ENCODE measurements at places on chromosomes 12 and 14.

- DNase-seq, result no peak
Observed at GRCh38 chr12:26123482-26123980, 1.3 kb downstream of the BHLHE41 start.

DNA sequence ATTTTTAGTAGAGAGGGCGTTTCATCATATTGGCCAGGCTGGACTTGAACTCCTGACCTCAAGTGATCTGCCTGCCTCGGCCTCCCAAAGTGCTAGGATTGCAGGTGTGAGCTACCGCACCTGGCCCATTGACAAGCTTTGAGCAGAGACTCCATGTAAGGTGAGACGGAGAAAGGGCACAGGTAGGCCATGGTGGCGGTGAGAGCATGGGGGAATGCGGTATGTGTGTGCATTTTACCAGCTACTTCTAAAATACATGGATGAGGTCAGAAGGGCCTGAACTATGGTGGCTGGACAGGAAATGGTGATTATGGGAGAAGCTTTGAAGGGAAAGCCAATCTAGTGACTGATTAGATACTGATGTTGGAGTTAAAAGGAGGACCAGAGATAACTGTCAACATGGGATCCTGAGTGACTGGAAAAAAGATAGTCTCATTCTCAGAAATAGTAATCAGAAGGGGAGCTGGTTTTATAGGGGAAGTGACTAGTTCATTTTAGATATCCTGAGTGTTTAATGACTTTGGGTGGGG is 21.9 kb upstream of the PTPRB start:
- DNase-seq, result no peak

DNA sequence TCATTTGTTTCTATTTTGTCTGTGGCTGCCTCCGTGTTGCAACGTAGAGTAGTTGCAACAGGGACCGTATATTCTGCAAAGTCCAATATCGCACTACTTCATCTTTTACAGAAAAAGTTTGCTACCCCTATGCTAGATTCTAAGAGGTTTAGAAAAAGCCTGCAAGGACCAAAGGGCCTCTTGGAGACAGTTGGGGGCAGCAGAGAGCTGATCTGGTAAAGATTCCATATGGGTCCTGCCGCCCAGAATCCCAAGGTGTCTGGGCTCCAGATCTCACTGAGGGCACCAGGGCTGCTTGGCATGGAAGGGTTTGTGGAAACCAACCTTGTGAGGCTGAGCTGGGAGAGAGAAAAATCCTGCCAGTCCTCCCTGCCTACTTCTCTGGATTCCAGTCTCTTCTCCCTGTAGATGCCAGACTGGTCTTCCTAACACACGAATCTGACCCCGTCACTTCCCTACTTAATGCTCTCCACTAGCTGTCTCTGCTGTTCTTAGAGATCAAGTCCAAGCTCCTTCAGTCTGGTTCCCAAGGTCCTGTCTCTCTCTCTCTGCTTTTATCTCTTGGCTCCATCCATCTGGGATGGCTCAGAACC is 74.6 kb downstream of the GLRX5 start:
- DNase-seq, result no peak

DNA sequence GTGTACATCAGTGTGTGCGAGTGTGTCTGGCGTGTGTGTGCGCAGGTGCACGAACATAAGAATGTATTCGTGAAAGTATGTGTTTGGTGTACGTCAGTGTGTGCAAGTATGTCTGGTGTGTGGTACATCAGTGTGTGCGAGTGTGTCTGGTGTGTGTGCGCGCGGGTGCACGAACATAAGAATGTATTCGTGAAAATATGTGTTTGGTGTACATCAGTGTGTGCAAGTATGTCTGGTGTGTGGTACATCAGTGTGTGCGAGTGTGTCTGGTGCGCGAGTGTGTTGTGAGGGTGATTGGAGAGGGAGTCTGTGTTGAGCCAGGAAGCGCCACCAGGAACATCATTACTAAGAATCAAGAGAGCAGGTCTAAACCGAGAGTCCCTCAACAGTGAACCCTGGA is 143.8 kb downstream of the BCL11B start:
- DNase-seq, result no peak

DNA sequence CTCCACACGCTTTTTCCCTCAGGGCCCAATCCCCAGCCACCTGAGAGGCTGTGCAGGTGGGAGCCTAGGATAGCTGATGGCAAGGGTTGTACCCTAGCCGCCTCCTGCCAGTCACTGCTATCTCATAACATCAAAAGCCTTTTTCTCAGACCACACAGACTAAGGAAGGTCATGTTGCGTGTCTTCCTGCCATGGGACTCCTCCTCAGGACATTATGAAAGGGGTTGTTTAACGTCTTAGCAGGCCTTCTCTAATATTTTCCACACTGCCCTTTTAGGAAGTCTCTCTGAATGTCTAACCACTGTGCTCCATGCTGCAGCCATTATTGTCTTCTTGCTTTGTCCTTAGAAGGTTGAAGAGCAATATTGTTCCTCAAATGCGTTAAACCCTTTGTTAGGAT is 7.6 kb upstream of the SMUG1 start:
- DNase-seq, result no peak

DNA sequence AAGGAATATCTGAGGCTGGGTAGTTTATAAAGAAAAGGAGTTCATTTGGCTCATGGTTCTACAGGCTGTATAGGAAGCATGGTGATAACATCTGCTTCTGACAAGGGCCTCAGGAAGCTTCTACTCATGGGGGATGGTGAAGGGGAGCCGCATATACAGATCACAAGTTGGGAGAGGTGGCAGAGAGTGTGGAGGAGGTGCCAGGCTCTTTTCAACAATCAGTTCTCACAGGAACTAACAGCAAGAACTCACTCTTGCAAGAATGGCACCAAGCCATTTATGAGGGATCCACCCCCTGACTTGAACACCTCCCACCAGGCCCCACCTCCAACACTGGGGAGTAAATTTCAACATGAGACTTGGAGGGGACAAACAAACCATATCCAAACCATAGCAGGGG is 3.5 kb upstream of the TSPAN11 start:
- DNase-seq, result no peak

DNA sequence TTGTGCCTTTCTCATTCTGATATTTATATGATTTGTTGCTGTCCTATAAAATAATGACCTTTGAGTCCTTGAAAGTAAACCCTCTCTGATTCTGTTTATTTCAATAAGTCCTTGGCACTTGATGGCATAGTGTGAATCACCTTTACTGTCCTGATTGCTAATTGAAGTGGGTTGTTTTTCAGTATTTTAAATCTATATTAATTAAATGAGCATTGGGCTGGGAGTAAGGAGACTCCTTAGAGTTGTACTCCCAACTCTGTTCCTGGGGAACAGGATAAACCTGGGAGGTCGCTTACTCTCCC is 235.7 kb downstream of the EGLN3 start:
- DNase-seq, result no peak

GRCh38 chr14:83632375-83632774 is 1897.6 kb upstream of the FLRT2 start:
- no peak for DNase-seq

DNA sequence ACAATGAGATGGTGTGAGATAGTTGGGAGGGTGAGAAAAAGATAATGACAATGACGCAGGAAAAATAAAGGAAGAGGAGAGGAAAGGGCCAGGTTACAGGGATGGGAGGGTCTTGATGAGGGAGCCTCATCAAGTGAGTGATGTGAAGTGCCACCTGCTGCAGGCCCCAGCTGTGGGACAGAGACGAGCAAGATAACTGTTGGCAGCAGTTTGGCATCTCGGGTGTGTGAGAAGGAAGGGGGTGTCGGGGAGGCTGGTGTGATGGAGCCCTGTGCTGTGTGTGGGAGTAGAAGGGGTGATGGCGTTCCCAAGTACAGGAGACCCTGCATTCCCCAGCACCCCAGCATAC is 11.4 kb upstream of the TAC3 start:
- DNase-seq, result no peak

GRCh38 chr12:6222078-6222654 is 22.0 kb downstream of the CD9 start:
- DNase-seq, result no peak

DNA sequence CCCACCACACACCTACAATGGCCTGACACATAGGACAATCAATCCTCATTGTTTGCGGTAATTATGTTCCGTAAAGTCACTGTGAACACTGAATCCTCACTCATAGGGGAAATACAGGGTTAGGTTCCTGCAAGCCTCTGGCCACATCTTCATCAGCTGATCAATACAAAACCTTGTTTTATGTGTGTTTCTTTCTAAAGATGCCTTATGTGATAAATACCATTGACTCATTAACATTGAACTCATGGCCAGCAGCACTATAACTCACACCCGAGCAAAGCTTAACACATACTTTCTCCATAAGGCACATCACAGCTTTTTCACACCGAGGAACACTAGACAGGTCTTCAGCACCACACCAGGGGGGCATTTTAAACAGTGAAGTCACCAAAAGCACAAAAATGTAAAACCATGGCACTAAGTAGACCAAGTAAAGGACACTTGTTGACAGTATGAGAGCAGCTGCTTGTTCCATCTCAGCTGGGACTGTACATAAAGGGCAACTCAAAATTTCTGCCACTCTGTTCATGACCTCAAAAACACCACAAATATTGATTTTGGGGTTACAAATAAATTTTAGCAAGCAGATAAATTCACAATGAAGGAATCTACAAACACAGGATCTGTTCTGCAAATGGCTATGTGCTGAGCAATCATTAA is 60.5 kb downstream of the ESR2 start:
- no peak for DNase-seq

- peak; percentile 68 for DNase-seq
Observed at GRCh38 chr12:121796855-121797751, 3.6 kb upstream of the RHOF start.

GRCh38 chr14:24605435-24606190 is 3.9 kb downstream of the GZMH start:
- no peak for DNase-seq

DNA sequence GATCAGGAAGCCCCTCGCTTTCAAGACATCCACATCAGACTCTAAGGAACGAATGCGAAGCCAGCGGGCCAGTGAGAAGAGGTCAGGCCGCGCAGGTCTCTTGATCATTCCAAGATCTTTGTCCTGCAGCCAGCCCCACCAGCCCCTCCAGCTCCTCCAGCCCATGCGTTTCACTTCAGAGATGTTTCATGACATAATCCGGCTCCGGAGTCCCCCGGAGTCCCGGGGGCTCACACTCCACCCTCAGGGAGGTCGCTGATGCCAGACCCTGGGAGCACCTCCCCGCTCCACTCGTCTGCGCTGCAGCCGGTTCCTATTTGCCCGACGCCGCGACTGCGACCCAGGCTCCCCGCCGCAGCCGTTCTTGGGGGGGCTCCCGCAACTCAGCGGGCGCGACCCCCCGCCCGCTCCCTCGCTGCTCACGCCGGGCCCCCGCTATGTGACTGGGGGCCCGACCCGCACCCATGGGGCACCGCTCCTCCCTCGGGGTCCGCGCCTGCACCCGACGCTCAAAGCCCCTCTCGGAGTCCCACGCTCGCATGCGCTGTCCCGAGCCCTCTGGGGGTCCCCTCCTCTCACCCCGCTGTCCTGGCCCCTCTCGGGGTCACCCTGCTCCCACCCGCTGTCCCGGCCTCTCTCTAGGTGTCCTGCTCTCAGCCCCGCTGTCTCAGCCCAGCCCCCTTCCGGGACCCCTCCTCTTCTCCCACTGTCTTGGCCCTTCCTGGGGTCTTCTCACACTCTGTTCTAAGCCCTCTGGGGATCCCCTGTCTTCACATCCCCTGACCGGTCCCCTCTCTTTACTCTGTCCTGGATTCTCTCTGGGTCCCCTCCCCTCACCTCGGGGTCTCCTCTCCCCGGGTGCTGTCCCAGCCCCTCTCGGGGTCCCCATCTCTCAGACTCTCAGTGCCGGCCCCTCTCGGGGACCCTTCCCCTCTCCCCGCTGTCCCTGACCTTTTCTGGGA is 1.1 kb downstream of the TAOK3 start:
- DNase-seq, result no peak

DNA sequence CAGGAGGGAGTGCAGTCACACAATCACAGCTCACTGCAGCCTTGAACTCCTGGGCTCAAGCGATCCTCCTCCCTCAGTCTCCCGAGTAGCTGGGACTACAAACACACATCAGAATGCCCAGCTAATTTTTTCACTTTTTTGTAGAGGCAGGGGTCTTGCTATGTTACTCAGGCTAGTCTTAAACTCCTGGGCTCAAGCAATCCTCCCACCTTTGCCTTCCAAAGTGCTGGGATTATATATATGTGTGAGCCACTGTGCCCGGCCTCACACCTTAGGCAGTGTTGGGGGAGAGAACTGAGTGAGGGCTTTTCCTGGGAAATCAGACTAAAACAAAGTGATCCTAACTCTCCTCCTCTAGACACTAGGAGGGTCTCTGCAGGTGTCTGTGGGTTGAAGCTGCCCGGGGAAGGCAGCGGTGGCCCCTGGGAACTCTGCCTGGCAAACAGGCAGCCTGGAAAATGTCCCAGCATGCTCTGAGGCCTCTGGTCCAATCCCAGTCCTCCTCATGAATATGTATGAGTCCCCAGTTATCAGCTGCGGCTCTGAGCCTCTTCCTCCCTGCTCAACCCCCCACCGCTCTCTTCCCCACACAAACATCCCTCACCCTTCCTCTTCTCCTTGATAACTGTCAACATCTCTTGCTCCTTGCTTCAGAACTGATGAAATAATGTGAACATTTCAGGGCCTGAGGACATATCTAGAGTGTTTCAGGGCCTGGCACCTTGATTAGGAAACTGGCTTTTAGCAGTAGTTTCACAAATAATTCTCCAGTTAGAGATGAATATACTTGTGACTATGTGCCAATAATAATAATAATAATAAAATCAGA is 7.9 kb upstream of the NAA25 start:
- DNase-seq, result no peak

GRCh38 chr12:96401076-96401871 is 1.0 kb upstream of the CDK17 start:
- no peak for DNase-seq

DNA sequence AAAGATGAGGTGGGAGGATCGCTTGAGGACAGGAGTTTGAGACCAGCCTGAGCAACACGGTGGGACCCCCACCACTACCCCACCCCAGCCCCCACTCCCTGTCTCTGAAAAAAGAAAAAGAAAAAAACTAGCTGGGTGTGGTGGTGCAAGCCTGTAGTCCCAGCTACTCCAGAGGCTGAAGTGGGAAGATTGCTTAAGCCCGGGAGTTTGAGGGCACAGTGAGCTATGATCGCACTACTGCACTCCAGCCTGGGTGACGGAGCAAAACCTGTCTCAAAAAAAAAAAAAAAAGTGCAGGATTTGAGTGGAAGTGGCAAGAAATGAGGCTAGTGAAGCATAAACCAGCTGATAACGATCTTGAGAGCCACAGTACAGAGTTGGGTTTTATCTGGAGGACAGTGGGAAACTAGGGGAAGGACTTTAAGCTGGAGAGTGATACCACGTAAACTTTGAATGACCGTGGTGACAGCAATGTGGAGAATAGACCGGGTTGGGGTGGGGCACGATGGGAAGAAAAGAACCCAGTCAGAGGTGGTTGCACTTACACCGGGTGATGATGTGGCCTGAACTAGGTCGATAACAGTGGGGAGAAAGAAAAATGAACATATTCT is 85.3 kb downstream of the TMEM260 start:
- no peak for DNase-seq

GRCh38 chr14:51701951-51702350 is 50.2 kb downstream of the FRMD6 start:
- DNase-seq, result no peak

GRCh38 chr12:27081668-27082111 is 688 bp downstream of the C12orf71 start:
- no peak for DNase-seq

All from cortex of kidney (tissue), 1 donor.